ENCODE measurements at places on chromosomes 6 and 20. TPM values are rescaled to one million over a fixed set of nuclear protein-coding genes. Genes with fewer than 3 reads are reported as not detected.

GRCh38 chr20:37527638-37528445 is at the start of gene BLCAP:
Gene BLCAP (minus strand): TSS chr20:37527876. CDS start chr20:37519174, 8,702 bp downstream.
- peak; percentile 91 for DNase-seq
- H3K27me3 ChIP-seq, result no peaks in the 10 kb centered on the region
- H3K36me3 ChIP-seq, result peaks cover 2% of the 10 kb centered on the region
- peak within 1 kb of the TSS; percentile 88 for H3K4me3 ChIP-seq

DNA sequence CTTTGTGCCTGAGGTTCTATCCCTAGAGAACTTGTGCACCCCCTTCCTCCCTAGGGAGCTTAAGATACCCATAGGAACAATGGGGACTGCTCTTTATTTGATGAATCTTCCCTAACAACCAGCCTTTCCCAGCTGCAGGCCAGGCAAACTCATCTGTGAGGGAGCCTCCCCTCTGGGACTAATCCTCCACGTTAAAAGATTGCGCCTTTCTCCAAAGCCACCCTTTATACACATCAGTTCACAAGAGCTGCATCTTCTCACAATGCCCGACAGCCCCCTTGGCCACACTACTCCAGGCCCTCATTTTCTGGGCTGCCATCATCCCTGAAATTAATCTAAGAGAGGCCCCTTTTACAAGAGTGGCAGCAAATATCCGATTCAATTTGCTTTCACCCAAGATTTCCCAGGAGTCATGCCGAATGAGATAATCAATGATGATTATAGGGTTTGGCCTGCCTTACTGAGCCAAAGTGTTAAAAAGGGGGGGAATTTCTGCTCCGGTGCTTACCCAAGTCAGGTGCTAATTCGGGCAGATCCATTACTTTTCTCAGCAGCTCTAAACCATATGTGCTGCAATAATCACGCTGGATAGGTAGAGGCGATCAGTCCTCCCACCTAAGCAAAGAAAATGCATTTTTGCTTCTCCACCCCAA is 336.5 kb downstream of the KIF16B start:
- H3K4me3 ChIP-seq, result no peak overlapping the region
- no peak overlapping the region for H3K27ac ChIP-seq
- DNase-seq, result no peak
- peaks cover 1% of the 10 kb centered on the region for H3K36me3 ChIP-seq
- no peaks in the 10 kb centered on the region for H3K27me3 ChIP-seq

AKAP12 gene
- 10.6 TPM for total RNA-seq

PRL gene
- not detected for total RNA-seq

- H3K4me3 ChIP-seq, result no peak overlapping the region
- H3K4me1 ChIP-seq, result no peaks in the 10 kb centered on the region
- no peak for DNase-seq
- no peak overlapping the region for H3K27ac ChIP-seq
These were observed 48.5 kb upstream of the PDYN start for GRCh38 chr20:2042400-2042799.

- peaks cover 67% of the 10 kb centered on the region for H3K27me3 ChIP-seq
- peaks cover 32% of the 10 kb centered on the region for H3K4me1 ChIP-seq
- peak; percentile 35 for DNase-seq
- peaks cover 2% of the 10 kb centered on the region for H3K36me3 ChIP-seq
These were observed 278 bp downstream of the UST start for GRCh38 chr6:148747145-148747470.

RNF144B gene
- total RNA-seq, result 9.4 TPM

DNA sequence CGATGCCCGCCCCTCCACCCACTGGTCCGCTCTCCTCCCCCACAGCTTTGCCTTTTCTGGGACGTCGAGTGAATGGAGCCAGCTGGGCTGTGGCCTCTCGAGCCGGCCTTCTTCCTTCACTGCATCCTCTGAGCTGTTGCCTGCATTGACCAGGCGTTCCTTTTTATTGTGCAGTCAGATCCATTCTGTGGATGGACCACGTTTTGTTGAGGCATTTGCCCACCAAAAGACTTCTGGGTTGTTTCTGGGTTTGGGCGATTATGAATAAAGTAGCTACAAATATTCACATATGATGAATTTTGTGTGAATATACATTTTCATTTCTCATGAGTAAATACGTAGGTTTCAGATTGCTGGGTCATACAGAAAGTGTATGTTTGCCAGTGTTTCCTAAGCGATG is 9.9 kb downstream of the NTSR1 start:
- peaks cover 22% of the 10 kb centered on the region for H3K36me3 ChIP-seq
- no peak overlapping the region for H3K27ac ChIP-seq
- H3K27me3 ChIP-seq, result peaks cover 28% of the 10 kb centered on the region
- no peak overlapping the region for H3K4me3 ChIP-seq

All from activated T-cell treated with anti-CD3 and anti-CD28 coated beads, Interleukin-2, amount 50 U/mL, for 72 hours (primary cell).